ENCODE measurements at places on chromosomes 6 and 20. TPM values are rescaled to one million over a fixed set of nuclear protein-coding genes. Genes with fewer than 3 reads are reported as not detected.

Gene FAM209B
- not detected for total RNA-seq

DNA sequence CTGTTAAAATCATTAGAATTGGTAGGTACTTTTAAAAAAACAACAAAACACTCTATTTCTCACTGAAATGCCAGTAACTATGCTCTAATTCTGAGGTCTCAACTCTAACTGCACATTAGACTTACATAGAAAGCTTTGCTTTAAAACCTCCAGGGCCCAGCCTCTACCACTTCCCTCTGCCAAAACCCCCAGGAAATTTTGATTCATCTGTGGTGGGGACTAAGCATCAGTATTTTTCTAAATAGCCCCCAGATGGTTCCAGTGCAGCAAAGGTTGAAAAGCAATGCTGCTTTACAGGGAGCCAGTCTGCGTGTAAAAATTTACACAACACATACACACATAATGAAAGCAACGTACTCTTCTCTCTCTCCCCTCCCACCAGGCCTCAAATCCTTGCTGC is 3.8 kb downstream of the TBC1D32 start:
- no peak for DNase-seq

GRCh38 chr6:164099269-164099865 is 684.8 kb downstream of the QKI start:
- no peak for DNase-seq

DNA sequence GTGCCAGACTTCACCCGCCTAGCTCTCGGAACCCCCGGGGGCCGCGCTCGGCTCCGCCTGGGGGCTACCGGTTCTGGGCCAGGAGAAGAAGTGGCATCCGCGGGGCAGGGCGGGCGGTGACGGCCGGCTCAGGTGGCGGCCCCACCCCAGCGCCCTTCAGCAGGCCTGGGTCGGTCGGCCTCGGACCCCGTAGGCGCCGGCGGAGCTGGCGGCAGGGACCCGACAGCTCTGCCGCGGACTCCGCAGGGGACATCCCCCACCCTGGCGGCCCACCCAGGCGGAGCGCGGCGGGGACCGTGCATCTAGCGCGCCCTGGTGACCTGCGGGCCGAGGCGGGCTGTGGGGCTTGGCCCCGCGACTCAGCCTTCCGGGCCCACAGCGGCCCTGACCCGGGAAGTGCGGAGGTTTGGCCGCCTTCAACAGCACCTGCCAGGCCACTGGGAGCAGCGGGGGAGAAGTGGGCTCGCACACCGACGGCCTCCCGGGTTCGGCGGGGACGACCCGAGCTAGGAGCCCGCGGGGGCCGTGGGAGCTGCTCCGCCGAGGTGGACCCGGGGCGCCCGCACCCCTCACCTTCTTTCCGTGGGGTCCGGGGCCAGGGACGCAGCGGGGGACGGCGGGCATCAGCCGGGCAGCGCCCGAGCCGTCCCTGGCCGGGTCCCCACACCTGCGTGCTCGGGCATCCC is 87.1 kb downstream of the TMEM242 start:
- DNase-seq: no peak

GRCh38 chr6:82138075-82138791 is 109.3 kb downstream of the IBTK start:
- no peak for DNase-seq

- no peak for DNase-seq
Observed at GRCh38 chr20:64242003-64242796, 13.3 kb upstream of the PCMTD2 start.

Gene TRIM31
- total RNA-seq: not detected

- DNase-seq: no peak
Observed at GRCh38 chr20:13223736-13224520, 2.9 kb downstream of the ISM1 start.

GRCh38 chr6:114651611-114652010 is 308.8 kb upstream of the HS3ST5 start:
- no peak for DNase-seq

DNA sequence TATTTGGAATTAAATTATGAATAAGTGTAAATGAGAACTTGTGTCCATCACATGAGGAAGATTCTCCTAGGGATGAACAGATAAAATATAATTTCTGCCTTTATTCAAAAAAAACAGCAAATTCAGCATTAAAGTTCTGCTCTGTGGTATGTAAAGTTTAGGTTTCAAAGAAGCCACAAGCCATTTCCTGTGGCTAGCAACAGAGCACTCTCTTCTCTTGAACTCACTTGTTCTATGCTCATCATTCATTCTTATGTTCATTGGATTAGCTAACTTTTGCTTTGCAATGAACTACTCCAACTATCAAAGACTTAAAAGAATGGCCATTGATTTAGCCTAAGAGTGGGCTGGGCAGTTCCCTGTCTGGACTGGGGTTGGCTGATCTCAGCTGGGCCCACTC is 20.8 kb upstream of the SNRPB2 start:
- DNase-seq: no peak

Gene SULF2
- 28.4 TPM for total RNA-seq

DNA sequence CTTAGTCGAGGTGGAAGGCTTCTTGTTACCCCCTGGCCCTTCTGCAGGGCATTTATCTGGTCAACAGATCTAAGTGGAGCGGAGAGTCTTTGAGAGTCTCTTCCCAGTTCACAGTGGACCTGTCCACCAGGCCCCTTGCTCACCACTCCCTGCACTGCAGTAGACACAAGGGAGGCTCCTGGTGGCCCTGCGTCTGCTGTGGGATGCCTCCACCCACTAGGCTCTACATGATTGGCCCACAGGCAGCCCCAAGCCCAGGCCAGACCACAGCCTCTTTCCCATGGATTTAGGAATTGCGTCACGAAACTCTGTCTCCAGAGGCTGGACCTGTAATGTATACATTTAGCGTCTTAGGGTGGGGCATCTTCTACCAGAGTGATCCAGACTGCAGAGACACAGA is 28.4 kb downstream of the TBC1D7 start:
- no peak for DNase-seq

Gene HLA-G
- total RNA-seq: not detected

DNA sequence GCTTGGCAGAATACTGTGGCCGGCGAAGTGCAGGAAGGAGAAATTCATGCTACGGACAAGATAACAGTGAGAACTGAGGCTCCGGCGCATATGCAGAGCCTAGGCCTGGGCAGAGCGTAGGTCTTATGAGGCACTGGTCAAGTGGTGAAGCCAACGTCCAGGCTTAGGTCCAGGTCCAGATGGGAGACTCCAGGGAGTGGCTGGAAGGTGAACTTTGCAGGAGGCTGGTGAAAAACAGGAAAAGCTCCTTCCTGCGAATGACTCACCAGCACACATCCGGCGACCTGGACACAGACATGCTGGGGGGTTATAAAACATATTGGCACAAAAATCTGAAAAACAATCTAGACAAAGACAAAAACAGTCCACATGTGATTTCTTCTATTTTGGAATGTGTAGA is 15.4 kb downstream of the C6orf141 start:
- DNase-seq: peak; percentile 28

GRCh38 chr6:106161311-106161874 is 75.3 kb downstream of the PRDM1 start:
- DNase-seq: no peak

- no peak for DNase-seq
Observed at GRCh38 chr6:112503091-112503596, 156.0 kb downstream of the RFPL4B start.

DNA sequence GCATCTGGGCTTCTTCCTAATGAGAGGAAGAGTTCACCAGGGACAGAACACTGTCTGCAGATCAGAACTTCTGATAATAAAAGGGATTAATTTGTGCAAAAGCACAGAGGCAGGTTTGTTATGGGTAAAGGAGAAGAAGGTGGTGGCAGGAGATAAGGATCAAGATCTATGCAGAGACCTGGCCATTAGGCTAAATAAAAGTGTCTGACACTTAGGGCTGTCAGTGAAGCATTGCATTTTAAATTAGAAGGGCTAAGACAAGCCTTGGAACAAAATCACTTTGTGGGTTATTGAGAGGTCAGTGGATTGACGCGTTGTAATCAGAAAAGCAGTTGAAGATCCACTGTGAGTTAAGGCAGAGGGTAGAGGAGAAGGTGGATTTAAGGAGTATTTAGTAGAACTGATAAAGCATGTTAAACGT is 76.8 kb downstream of the MAP3K4 start:
- DNase-seq: no peak

- no peak for DNase-seq
Observed at GRCh38 chr20:62539198-62540045, 63.6 kb upstream of the GATA5 start.

DNA sequence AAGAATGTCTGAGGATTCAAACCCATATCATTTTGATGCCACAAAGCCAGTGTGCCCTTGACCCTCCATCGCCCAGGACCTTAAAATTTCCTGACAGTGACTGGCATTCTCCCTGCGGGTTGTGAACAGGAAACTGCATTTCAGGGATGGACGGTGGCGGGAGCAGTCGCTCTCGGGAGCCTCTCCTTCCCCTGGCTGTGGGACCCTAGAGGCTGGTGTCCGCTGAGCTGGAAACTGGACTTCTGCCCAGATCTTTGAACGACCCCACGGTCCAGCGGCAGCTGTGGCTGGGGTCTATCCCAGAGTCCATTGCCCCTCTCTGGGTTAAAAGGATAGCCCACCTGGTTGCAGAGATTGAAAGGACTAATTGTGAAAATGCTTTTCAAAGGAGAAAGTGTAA is 1.4 kb upstream of the SEC63 start:
- no peak for DNase-seq

DNA sequence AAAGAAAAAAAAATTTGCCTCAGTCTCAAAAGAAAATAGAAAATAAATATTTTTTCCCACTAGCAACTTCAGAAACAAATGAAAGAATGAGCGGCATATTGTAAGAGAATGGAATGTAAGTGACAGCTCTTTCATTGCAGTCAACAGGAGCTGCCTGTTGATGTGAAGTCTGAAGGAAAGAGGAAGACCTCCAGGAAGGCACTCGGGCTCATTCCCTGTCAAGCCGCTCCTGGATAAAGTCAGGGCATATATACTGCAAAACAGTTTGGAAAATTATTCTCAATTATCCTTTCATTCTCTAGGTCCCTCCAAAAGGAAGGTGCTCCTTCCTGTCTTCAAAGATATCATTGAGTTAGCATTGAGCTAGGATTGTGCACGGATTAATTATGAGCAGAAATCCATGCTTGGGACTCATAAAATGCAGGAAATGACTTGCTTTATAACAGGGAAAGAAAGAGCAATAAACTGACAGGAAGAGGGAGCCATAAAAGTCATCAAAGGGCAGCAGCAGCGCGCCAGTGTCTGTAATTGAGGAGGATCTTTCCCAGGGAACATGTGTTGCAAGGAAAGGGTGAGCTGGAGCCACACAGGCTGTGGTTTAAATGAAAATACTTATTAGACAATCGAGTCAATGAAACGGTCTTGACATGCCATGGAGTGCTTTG is 218.2 kb downstream of the C6orf118 start:
- DNase-seq: no peak

- no peak for DNase-seq
Observed at GRCh38 chr6:26027491-26028211, 59.6 kb upstream of the HFE start.

DNA sequence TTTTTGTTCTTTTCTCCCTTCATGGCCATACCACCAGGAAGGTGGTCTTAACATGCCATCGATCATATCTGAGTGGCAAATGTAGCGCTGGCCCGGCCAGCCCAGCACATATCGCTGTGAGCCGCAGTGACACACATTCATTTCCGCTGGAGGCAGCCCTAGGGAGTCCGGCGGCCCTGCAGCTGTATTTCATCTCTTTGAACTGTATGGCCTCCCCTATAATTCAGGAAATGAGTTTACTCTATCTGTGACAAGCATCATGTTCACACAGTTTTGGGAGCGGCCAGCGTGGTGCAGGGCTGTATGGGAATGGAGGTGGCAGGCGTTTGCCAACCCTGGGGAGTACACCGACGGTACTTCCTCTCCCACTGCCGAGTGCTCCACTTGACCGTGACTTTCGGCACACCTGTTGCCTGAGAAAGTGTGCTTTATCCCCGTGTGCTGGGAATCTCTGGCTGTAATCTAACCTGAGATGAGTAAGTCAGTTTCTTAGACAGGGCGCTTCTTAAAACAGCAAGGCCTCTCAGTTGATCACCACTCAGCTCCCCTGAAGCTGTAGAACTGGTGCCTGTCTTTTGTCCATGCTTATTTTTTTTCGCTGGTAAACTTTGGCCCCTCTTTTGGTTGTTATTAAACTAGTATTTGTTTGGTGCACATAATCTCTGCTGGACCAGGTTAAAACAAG is 257.1 kb upstream of the TAB2 start:
- no peak for DNase-seq

- no peak for DNase-seq
Observed at GRCh38 chr6:14505401-14505800, 387.8 kb downstream of the CD83 start.

DNA sequence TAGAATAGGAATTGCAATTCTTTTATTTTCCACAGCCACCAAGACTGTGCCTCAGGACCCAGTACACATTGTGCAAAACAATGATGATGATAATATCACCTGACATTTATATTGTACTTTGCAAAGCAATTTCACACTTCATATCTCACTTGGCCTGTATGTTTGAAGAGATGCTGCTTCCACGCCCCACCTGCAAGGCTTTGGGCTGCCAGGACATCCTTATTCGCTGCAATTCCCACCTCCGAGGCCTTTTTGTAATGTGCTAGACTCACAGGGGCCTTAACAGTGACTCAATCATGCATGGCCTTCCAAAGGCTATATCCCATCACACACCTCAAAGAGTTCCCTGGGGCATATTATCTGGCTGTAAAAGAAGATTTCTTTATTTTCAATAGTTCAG is 200.9 kb downstream of the MYLK4 start:
- no peak for DNase-seq

- DNase-seq: no peak
Observed at GRCh38 chr20:53258741-53259140, 286.6 kb downstream of the TSHZ2 start.

Gene SIRPB1
- 7.2 TPM for total RNA-seq

Gene RNF144B
- total RNA-seq: 11.9 TPM
